ENCODE measurements at places on chromosomes 6 and 20.

- no peak for DNase-seq
Measured at GRCh38 chr6:25005010-25005409, 69.2 kb upstream of the RIPOR2 start.

DNA sequence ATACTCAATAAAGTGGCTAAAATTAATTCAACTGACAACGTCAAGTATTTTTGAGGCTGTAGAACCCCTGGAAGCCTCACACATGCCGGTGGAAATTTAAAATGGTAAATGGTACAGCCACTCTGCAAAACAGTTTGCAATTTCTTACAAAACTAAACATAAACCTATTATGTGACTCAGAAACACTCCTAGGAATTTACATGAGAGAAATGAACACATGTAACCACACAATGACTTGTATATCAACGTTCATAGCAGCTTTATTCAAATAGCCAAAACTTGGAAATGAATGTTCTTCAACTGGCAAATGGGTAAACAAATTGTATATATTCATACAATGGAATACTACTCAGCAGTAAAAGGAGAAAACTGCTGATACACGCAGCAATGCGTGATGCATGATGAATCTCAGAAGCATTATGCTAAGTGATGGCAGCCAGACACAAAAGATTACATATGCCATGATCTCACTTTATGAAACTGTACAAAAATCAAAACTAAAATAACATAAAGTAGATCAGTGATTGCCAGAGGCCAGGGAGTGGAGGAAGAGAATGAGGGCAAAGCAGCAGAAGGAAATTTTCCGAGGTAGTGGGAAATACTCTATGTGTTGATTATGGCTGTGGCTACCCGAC lies 112.5 kb downstream of the FAM50B start:
- no peak for DNase-seq

GRCh38 chr6:111761783-111762312 lies 111.4 kb downstream of the FYN start:
- DNase-seq, result no peak

- DNase-seq, result no peak
Measured at GRCh38 chr6:2909718-2910117, 6.6 kb upstream of the SERPINB9 start.

GRCh38 chr20:43936104-43936770 lies 21.6 kb downstream of the TOX2 start:
- no peak for DNase-seq

DNA sequence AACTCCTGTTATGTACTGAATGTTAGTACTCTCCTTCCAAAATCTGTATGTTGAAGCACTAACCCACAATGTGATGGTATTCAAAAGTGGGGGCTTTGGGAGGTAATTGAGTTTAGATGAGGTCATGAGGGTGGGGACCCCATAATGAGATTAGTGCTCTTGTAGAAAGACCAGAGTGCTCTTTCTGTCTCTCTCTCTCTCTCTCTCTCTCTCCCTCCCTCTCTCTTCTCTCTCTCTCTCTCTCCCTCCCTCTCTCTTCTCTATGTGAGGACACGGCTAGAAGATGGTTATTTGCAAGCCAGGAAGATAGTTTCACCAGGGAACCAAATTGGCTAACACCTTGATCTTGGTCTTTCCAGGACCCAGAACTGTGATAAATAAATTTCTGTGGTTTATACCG lies 107.4 kb downstream of the TBX18 start:
- no peak for DNase-seq

DNA sequence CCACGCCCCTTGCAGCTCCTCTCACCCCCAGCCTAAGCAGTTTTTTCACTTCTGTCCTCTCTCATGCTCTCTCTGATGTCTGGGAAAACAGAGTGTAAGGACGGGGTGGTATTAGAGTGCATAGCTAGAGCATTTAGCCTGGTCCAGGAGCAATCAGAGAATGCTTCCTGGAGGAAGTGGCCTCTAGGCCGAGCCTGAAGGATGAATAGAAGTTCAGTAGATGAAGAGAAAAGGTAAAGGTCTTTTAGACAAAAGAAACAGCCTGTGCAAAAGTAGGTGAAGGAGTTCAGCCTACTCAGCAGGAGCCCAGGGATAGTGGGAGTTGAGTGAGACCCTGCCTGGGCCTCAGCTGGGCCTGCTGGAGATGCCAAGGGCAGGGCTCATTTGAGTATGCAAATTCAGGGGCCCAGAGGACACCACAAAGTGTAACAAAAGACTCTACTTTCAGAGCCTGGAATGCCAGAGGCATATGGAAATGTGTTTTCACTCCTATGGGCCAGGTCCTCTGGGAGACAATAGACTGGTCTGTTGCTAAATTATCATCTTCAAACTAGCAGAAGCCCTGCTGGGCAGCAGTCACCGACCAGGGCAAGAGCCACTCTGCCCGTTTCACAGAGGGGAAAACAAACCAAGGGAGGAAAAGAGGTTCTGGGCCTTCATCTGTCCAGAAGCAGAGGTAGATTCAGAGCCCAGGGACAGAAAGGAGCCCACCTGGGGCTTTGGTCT lies 19.7 kb upstream of the TM9SF4 start:
- DNase-seq, result no peak

GRCh38 chr6:73388433-73388799 lies 6.2 kb upstream of the DDX43 start:
- DNase-seq, result no peak

- DNase-seq, result no peak
Measured at GRCh38 chr6:143406673-143407072, 43.8 kb downstream of the ADAT2 start.

Data from stimulated activated CD8-positive, alpha-beta memory T cell treated with anti-CD3 and anti-CD28 coated beads, Interleukin-2, amount 100 ng/mL, for 48 hours (primary cell).